ENCODE measurements at places on chromosomes 3 and 15.

- no peak for DNase-seq
Observed at GRCh38 chr3:11317300-11317699, 45.1 kb downstream of the ATG7 start.

- no peak for DNase-seq
Observed at GRCh38 chr15:69729167-69729748, 276.6 kb downstream of the RPLP1 start.

DNA sequence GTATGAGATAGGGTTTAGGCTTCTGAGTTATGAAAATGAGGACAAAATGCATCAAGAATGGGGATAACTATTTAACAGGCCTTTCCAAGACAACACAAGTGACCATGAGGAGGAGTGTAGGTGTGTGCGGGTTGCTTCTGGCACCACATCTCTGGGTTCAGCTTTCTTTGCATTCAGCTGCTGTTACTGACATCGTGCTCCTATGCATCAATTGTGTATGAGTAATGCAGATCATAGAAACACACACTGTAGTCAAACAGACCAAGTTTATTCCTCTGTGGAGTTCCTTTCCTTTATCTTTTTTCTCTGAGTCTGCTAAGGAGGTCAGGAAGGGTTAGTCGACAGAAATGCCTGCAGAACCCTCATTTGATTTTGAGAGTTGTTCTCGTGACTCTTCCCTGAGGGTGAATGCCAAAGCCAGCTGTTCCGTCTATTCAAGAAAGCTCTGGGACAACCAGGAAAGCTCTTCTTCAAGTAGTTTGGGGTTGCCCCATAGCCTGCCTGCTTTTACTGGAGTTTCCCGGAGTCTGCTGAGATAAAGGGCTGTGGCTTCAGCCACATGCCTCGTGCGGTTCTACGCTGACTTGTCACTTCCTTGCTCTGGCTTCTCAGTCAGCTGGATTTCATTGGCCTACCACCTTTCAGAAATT, 136.7 kb upstream of the TLE3 start:
- DNase-seq, result no peak

DNA sequence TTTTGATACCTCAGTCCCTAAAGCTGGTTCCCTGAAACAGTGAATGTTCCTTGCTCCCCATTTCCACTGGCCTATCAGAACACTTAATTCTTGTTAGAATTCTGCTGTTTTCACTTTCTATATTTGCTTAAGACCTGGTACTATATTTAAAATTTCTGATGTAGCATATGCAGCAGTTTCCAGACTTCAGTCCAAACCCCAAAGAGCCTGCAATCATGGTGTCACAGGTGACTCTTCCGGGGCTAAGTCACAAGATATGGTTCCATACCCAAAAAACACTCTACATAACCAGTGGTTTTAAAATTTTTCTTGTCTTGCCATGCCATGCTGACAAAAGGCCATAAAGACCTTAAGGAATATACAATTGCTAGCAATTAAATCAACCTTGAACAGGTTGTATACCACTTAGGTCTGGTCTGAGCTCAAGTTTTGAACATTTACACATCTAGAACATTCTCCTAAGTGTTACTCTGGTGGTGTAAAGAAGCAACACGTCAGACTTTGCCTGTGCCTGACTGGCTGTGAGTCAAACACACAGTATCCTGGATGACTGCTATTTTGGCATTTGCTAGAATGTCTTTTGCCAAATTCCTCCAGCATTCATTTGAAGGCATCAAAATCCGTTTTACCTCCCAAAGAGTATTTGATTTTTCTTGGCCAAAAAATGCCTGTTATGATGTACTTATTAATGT, 160.0 kb downstream of the FRMD5 start:
- DNase-seq, result no peak

DNA sequence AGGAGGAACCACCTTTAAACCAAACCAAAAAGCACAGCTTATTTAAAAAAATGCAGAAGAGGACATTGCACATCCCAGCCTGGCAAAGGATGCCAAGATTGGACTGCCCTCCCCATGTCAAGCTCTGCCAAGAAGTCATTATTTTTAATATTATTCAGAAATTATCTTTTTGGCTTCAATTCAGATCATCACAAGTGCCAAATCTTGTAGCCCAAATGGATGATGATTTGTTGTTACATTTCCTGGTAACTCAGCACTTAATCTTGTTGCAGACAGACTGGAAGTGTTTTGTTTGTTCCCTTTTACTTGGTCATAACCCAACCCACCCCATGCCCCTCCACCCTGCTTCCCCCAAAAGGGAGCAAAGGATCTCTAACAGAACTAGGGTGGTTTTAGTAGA, 28.1 kb upstream of the LXN start:
- DNase-seq, result no peak

- peak; percentile 76 for DNase-seq
Observed at GRCh38 chr3:110550511-110550910, 521.1 kb upstream of the NECTIN3 start.

DNA sequence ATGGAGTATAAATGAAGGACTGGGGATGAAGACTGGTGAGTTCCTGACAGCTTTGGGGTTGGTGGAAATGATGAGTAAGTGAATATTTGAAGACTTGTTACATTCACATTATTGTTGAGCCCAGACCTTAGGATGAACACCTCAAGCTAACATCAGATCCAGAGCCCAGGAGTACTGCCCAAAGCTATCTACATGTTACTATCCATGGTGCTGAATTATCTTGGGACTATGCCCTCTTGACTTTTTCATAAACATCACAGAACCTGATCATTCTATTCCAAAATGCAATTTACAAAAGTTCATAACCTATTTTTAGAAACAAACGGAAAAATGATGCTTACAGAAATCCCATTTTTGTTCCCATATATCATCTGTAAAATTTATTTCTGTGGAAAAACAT, 613.3 kb downstream of the TUSC7 start:
- peak; percentile 9 for DNase-seq

- no peak for DNase-seq
Observed at GRCh38 chr3:8869613-8870012, 93.7 kb downstream of the RAD18 start.

- no peak for DNase-seq
Observed at GRCh38 chr3:141104151-141104821, 53.1 kb downstream of the SPSB4 start.

- DNase-seq, result peak; percentile 29
Observed at GRCh38 chr15:94417501-94418293, 186.3 kb downstream of the MCTP2 start.

DNA sequence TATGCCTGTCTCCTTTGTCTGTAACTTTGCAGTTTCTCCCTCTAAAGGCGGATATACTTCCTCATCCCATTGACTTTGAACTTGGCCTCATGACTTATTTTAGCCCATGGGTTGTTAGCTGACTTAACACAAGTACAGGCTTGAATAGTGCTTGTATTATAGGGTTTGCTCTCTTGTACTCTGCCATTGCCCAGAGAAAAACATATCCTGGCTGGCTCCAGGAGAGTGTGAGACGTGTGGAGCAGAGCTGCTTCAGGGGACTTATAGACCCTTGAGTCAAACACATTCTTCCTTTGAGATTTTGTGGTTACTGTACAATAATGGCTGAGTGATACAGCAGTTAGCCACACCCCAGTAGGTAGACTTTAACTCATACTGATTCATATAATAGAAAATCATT, 124.0 kb downstream of the RAP2B start:
- no peak for DNase-seq

GRCh38 chr15:85615930-85616329, 178.8 kb downstream of the KLHL25 start:
- DNase-seq, result peak; percentile 11

GRCh38 chr3:129605922-129606635, 397 bp downstream of the PLXND1 start:
- DNase-seq, result no peak

GRCh38 chr3:139288266-139288821, 55.5 kb upstream of the MRPS22 start:
- no peak for DNase-seq

- no peak for DNase-seq
Observed at GRCh38 chr15:40259021-40259420, 20.2 kb downstream of the PAK6 start.

GRCh38 chr3:36812240-36812639, 47.9 kb upstream of the DCLK3 start:
- DNase-seq, result no peak

- no peak for DNase-seq
Observed at GRCh38 chr15:85770096-85771041, 24.4 kb downstream of the KLHL25 start.

GRCh38 chr15:78004919-78005634, 72.4 kb downstream of the TBC1D2B start:
- peak; percentile 60 for DNase-seq

- DNase-seq, result no peak
Observed at GRCh38 chr3:186180891-186181481, 72.1 kb upstream of the ETV5 start.

GRCh38 chr3:195873281-195873887, 35.0 kb downstream of the TNK2 start:
- no peak for DNase-seq

DNA sequence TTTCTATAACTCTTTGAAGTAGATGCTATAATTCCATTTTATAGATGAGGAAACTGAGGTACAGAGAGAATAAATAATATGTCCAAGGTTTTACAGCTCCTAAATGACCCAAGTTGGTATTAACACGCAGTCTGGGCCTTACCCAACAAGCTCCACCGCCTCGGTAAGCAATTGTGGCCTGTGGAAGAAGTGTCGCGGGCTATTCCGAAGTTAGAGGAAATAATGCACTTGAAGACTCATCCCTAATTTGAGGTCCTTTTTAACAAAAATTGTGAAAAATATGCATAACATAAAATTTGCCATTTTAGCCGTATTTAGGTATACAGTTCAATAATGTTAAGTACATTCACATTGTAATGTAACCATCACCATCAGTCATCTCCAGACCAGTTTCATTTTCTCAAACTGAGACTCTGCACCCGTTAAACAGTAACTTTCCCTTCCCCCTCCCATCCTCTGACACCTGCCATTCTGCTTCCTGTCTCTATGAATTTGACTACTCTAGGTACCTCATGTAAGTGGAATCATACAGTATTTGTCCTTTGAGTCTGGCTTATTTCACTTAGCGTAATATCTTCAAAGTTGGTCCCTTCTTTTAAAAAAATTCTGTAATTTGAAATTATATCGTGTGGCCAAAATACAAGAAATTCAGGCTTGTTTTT, 18.2 kb downstream of the IDH3A start:
- DNase-seq, result no peak

- DNase-seq, result no peak
Observed at GRCh38 chr15:59196416-59196815, 10.2 kb upstream of the LDHAL6B start.

DNA sequence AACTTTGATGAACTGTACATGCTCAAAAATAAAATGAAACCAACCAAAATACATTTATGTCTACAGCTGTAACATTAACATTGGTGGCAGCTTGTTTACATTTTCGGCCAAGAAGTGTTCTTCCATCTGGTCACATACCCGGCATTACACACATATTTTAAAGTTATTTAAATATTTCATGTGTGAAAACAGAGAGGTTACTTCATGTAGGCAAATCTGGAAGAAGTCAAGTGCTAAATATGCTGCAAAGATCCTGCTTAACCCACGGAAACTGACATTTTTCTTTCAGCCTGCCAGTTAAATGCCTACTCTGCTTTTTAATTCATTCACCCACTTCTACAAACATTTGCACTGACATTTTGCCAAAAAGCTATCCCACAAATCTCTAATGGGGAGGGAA, 69.7 kb downstream of the MB21D2 start:
- DNase-seq, result no peak

- no peak for DNase-seq
Observed at GRCh38 chr15:89775815-89776214, 317 bp upstream of the MESP2 start.

GRCh38 chr15:78399091-78399490, 38.9 kb upstream of the IREB2 start:
- DNase-seq, result no peak

DNA sequence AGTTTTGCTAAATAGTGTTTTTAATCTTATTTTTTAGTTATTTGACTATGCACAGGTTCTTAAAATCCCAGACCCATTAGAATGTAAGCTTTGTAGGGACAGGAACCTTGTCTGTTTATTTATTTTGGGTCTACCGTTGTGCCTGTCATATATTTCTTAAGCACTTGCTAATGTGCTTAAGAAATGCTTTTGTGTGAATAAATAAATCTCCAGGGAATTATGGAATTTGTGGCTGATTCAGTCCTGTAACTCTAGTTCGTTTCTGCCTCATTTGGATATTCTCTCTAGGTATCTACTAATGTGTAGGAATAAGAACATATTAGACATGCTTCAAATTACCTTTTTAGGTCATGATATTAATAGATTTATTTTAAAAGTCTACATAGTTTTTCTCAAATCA, 161.6 kb downstream of the LPP start:
- no peak for DNase-seq

- DNase-seq, result no peak
Observed at GRCh38 chr3:132486099-132486498, 68.8 kb downstream of the DNAJC13 start.

GRCh38 chr3:187251599-187251998, 39.9 kb downstream of the MASP1 start:
- DNase-seq, result no peak

DNA sequence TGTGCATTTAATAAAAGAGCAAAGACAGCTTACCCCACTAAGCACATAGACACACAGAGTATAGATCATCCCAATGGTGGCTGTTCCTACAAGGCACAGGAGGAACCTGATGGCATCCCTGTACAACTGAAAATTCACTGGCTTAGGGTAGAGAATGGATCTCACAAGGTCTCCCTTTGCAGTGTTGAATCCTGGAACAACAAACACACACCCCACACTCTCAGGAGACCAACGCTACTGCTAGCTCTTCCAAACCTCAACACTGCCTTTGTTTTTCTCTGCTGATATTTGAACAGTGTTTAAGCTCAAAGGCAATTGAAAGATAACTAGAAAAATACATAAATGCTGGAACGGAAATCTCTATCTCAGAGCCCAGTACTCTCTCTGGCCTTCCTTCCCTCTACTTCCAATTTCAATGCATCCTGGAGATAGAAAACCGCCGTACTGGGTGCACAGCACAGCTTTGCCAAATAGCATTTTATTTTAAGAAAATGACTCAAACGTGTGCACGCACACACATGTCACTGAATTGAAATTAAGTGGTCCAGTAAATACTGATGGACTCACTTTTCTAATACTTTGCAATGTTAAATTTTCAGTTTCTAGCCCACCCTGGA, 87.5 kb upstream of the ATP13A5 start:
- no peak for DNase-seq

- peak; percentile 10 for DNase-seq
Observed at GRCh38 chr3:49244581-49245205, 32.3 kb downstream of the C3orf62 start.

GRCh38 chr3:42081838-42082473, 9.2 kb upstream of the TRAK1 start:
- no peak for DNase-seq
